ENCODE measurements at places on chromosomes 1 and 21.

DNA sequence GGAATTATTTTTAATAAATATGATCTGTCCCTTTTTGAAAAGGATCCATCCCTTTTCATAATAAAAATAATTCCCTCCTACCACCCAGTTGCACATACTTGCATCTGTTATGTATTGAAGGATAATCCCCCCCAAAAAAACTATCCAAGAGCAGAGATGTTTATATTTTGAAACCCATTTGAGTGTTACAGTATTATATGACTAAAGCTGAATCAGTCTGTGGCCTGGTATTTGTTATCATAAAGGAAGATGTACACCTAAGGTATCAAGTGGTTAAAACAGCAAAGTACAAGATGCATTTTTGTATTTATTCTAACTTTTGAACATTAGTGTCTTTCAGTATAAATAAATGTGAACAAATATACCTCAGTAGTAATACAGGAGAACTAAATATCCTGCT, 12.7 kb upstream of the TGFB2 start:
- no peak overlapping the region for H3K27ac ChIP-seq
- DNase-seq, result no peak
- peaks cover 13% of the 10 kb centered on the region for H3K4me1 ChIP-seq

DNA sequence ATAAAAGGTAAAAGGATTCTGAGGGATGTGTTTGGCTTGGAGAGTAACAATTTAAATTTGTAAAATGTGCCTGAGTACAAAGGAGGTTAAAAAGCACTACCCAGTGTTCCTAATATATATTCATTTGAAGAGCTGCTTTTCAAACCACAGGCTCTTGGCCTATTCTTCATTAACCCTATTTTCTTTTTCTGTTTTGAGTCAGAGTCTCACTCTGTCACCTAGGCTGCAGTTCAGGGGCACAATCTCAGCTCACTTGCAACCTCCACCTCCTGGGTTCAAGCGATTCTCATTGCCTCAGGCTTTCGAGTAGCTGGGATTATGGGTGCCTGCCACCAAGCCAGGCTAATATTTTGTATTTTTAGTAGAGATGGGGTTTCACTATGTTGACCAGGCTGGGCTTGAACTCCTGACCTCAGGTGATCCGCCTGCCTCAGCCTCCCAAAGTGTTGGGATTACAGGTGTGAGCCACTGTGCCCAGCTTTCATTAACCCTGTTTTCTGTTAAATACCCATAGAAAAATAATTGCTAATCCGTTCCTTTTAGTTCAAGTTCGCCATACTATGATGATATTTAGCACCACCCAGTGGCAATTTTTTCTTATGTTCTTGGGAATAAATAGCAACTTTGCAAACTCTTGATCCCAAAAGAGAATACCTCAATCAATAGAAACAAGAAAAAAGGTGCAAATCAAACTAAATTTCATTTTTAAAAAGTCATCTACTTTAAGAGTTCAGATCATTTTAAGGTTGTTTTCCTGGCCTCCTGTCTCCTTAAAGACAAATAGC, 30.5 kb downstream of the ZBTB8OS start:
- no peak for DNase-seq
- peak overlapping the region; percentile 21 for H3K27ac ChIP-seq
- no peaks in the 10 kb centered on the region for H3K4me1 ChIP-seq
- H3K4me3 ChIP-seq, result no peak overlapping the region

DNA sequence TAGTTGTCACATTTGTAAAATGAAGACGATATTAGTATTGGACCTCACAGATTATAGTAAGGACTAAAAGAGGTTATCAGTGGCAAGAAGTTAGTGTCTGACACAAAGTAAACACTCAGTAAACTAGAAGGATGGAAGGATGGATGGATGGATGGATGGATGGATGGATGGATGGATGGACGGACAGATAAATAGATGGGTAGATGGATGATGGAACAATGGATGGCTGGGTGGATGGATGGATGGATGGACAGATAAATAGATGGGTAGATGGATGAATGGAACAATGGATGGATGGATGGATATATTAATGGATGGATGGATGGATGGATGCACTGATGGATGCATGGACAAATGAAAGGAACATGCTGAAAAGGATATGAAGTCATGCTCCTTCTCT, 22.3 kb upstream of the KAZN start:
- no peaks in the 10 kb centered on the region for H3K36me3 ChIP-seq
- no peaks in the 10 kb centered on the region for H3K27me3 ChIP-seq
- H3K4me1 ChIP-seq, result no peaks in the 10 kb centered on the region
- DNase-seq, result no peak
- no peak overlapping the region for H3K27ac ChIP-seq

GRCh38 chr1:110477967-110478640, 27.2 kb downstream of the PROK1 start:
- H3K27me3 ChIP-seq, result no peaks in the 10 kb centered on the region
- no peaks in the 10 kb centered on the region for H3K36me3 ChIP-seq
- H3K27ac ChIP-seq, result no peak overlapping the region
- peaks cover 11% of the 10 kb centered on the region for H3K4me1 ChIP-seq

GRCh38 chr1:55309786-55310504, 94.8 kb upstream of the USP24 start:
- no peak overlapping the region for H3K4me3 ChIP-seq
- no peaks in the 10 kb centered on the region for H3K27me3 ChIP-seq
- no peak overlapping the region for H3K27ac ChIP-seq
- H3K36me3 ChIP-seq, result no peaks in the 10 kb centered on the region

GRCh38 chr1:58734630-58735029, 34.8 kb upstream of the MYSM1 start:
- no peaks in the 10 kb centered on the region for H3K36me3 ChIP-seq
- H3K27ac ChIP-seq, result no peak overlapping the region
- H3K4me1 ChIP-seq, result no peaks in the 10 kb centered on the region
- no peaks in the 10 kb centered on the region for H3K27me3 ChIP-seq
- no peak overlapping the region for H3K4me3 ChIP-seq

DNA sequence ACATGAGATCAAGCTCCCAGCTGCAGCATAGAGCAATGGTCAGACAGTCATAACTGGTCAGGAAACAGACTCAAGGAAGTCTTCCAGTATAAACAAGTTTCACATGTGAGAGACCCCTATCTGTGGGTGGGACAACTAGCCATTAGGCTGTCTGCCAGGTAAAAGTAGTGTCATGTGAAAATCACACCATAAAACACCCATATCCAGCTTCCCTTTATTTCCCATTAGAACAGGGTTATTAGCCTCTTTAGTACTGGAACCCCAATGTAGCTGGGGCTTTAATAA, 426.7 kb downstream of the KCNT2 start:
- H3K36me3 ChIP-seq, result no peaks in the 10 kb centered on the region
- no peak for DNase-seq
- no peak overlapping the region for H3K4me3 ChIP-seq
- H3K27me3 ChIP-seq, result no peaks in the 10 kb centered on the region

GRCh38 chr1:232108598-232108997, 482.0 kb downstream of the DISC1 start:
- H3K4me1 ChIP-seq, result peaks cover 50% of the 10 kb centered on the region
- H3K36me3 ChIP-seq, result no peaks in the 10 kb centered on the region
- H3K4me3 ChIP-seq, result no peak overlapping the region
- H3K27ac ChIP-seq, result no peak overlapping the region
- no peak for DNase-seq
- H3K27me3 ChIP-seq, result no peaks in the 10 kb centered on the region

- H3K4me3 ChIP-seq, result no peak overlapping the region
- H3K27me3 ChIP-seq, result no peaks in the 10 kb centered on the region
Measured at GRCh38 chr21:31667639-31668038, 8.1 kb downstream of the SOD1 start.

DNA sequence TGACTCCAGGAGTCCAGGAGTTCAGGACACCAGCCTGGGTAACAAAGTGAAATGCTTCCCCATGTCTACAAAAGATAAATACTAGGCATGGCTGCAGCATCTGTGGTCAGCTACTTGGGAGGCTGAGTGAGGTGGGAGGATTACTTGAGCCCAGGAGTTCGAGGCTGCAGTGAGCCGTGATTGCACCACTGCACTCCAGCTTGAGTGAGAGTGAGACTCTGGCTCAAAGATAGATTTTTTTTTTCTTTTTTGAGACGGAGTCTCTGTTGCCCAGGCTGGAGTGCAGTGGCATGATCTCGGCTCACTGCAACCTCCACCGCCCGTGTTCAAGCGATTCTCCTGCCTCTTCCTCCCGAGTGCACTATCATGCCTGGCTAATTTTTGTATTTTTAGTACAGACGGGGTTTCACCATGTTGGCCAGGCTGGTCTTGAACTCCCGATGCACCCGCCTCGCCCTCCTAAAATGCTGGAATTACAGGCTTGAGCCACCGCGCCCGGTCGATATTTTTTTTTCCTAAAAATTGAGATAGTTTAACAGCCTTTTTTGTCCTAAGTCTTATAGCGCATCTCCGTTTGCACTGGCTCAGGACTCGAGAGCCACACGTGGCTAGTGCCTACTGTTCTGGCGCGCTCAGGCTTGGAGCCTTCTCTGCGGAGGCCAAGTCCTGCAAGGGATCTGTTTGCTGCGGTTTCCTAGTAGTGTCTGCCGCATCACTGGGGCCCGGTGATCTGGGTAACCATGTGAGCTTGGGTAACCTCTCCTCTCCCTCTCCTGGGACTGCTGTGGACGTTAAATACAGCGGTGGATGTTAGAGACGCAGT, 1.0 kb upstream of the MFN2 start:
- no peak for DNase-seq
- H3K27ac ChIP-seq, result 0 out of 2 replicates have a peak overlapping the region, but pooled peaks have one; percentile 37
- peaks cover 13% of the 10 kb centered on the region for H3K4me1 ChIP-seq
- H3K4me3 ChIP-seq, result peak overlapping the region; percentile 98

- no peaks in the 10 kb centered on the region for H3K36me3 ChIP-seq
- peaks cover 14% of the 10 kb centered on the region for H3K4me1 ChIP-seq
- DNase-seq, result peak; percentile 67
- H3K27me3 ChIP-seq, result no peaks in the 10 kb centered on the region
Measured at GRCh38 chr1:94801919-94802546, 18.1 kb upstream of the SLC44A3 start.

DNA sequence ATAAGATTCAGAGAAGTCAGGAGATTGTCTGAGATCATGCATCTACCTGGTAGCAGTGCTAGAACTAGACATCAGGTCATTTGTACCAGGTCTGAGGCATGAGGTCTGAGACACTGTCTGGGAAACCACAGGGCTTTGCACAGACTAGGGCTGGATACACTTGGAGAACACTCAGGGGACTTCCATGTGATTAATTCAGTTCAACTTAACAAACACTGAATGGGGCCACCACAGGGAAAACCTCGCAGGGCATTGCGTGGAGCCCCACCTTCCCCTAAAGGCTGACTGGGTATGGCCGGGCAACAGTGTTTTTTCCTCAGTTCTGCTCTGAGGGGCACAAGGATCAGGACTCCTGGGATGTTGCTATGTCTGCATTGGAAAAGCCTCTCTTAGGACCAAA, 86.5 kb upstream of the WARS2 start:
- no peak overlapping the region for H3K4me3 ChIP-seq
- peaks cover 7% of the 10 kb centered on the region for H3K4me1 ChIP-seq
- H3K36me3 ChIP-seq, result no peaks in the 10 kb centered on the region

DNA sequence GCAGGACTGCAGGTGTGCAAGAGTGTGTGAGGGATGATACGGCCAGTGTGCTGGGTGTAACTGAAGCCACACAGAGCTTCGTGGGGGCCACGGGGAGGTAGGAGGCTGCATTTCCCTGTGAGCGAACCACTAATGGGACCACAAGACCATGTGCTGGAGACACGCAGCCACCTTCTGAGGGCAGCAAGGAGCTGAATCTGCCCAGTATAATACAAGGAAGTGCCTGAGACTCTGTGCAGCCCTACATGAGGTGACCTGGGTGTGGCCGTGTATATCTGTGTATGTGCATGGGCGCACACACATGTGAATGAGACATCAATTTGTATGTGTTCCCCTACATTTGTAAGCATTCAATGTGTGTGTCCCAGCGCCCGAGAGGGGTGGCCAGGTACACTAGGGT, 50.8 kb downstream of the CHD5 start:
- H3K27ac ChIP-seq, result no peak overlapping the region
- no peaks in the 10 kb centered on the region for H3K36me3 ChIP-seq
- H3K4me3 ChIP-seq, result no peak overlapping the region
- DNase-seq, result no peak

DNA sequence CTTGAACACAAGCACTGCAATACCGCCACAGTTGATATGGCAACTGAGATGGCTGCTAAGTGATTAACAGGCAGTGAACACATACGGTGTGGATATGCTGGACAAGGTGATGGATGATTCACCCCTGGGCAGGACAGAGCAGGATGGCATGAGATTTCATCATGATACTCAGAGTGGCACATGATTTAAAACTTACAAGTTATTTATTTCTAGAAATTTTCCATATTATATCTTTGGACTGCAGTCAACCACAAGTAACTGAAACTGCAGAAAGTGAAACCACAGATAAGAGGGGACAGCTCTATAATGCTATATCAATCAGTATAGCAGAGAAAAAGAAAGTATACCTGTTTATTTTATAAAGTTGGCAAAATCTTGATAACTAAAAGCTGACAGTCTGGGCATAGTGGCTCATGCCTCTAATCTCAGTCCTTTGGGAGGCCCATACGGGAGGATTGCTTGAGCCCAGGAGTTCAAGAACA, 47.9 kb downstream of the PHACTR4 start:
- H3K36me3 ChIP-seq, result no peaks in the 10 kb centered on the region
- no peak overlapping the region for H3K4me3 ChIP-seq
- DNase-seq, result no peak
- peaks cover 46% of the 10 kb centered on the region for H3K4me1 ChIP-seq

GRCh38 chr1:40980453-40981121, 1.1 kb downstream of the CTPS1 start:
- peaks cover 24% of the 10 kb centered on the region for H3K4me1 ChIP-seq
- no peak overlapping the region for H3K27ac ChIP-seq
- peak overlapping the region; percentile 86 for H3K4me3 ChIP-seq
- H3K36me3 ChIP-seq, result peaks cover 24% of the 10 kb centered on the region
- no peaks in the 10 kb centered on the region for H3K27me3 ChIP-seq

GRCh38 chr1:84998642-84999280, 1.8 kb upstream of the MCOLN2 start:
- peaks cover 82% of the 10 kb centered on the region for H3K27me3 ChIP-seq
- H3K4me3 ChIP-seq, result peak overlapping the region; percentile 70
- peak; percentile 43 for DNase-seq
- no peaks in the 10 kb centered on the region for H3K36me3 ChIP-seq
- no peak overlapping the region for H3K27ac ChIP-seq
- peaks cover 11% of the 10 kb centered on the region for H3K4me1 ChIP-seq

DNA sequence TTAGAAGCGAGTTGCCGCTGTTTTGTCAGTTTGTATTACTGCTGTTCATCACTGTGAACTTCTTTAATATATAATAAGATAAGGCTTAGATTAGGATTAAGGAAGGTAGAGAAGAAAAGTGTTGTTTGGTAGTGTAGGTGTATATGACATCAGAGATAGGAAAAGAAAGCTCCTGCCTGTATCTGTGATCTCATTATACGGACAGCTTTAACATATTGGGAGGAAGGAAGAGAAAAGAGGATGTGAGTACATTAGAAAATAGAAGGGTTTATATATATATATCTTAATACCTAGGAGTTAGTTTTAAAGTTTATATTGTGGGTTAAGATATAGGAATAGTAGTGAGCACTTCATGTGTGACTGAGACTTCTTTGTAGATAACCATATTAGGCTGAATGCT, 71.0 kb downstream of the RALGPS2 start:
- no peak overlapping the region for H3K27ac ChIP-seq
- H3K4me3 ChIP-seq, result no peak overlapping the region
- H3K36me3 ChIP-seq, result no peaks in the 10 kb centered on the region
- DNase-seq, result no peak
- H3K27me3 ChIP-seq, result no peaks in the 10 kb centered on the region
- H3K4me1 ChIP-seq, result no peaks in the 10 kb centered on the region

- H3K4me1 ChIP-seq, result peaks cover 33% of the 10 kb centered on the region
- DNase-seq, result no peak
- peak overlapping the region; percentile 57 for H3K27ac ChIP-seq
- no peaks in the 10 kb centered on the region for H3K36me3 ChIP-seq
- H3K27me3 ChIP-seq, result no peaks in the 10 kb centered on the region
- no peak overlapping the region for H3K4me3 ChIP-seq
Measured at GRCh38 chr1:214422137-214422671, 129.2 kb downstream of the PTPN14 start.

Data from GM23338 (cell line).